Pons (tissue), 1 donor: ENCODE measurements at places on chromosomes 7 and 10.

- no peak for DNase-seq
These were observed 1053.2 kb downstream of the REEP3 start for GRCh38 chr10:64574371-64574770.

DNA sequence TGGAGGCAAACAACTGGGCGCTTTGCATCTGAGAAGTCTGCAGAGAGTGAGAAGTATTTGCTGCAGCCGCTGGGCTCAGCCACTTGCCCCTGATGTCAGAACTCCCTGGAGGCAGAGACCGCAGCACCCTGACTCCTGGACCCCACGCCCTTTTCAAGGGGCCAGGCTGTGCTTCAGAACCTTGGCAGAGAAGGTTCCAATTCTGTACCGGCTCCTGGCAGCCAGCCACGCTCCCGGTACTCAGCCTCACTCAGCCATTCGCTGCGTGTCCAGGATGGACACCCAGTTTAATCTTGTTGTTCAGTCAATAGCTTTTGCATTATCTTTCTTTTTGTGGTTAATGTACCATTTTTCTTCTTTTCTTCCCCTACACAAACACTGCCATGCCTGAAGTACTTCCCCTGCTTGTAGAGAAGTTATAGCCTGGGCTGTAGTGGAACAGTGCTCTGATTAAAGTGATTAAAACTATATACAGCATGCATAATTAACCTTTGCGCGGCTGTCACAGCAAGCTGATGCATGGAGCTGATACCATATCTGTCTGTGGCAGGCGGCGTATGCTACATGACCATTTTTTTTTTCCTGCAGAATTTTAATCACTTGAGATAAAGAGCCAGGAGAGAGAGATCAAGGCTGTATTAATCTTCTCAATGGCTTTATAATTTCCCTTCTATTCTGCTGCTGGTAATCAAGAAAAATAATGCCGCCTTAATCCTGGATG, 578.5 kb downstream of the SDK1 start:
- DNase-seq = no peak

DNA sequence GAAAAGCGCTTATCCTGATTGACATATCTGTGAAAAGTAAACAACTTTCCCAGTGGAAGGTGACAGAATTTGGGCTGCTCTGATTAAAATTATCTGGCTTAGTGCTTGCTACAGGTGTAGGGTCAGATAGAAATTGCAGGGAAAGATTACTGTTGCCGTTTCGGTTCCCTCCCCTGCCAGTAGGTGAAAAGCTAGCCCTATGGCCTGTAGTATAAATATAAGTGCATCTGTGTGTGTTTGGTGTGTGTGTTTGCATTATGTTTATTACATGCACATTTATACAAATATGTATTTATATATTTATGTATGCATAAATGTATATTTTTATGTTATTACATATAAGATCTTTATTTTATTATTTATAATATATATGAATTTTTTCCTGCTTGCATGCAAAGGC, 72.3 kb upstream of the VOPP1 start:
- no peak for DNase-seq

DNA sequence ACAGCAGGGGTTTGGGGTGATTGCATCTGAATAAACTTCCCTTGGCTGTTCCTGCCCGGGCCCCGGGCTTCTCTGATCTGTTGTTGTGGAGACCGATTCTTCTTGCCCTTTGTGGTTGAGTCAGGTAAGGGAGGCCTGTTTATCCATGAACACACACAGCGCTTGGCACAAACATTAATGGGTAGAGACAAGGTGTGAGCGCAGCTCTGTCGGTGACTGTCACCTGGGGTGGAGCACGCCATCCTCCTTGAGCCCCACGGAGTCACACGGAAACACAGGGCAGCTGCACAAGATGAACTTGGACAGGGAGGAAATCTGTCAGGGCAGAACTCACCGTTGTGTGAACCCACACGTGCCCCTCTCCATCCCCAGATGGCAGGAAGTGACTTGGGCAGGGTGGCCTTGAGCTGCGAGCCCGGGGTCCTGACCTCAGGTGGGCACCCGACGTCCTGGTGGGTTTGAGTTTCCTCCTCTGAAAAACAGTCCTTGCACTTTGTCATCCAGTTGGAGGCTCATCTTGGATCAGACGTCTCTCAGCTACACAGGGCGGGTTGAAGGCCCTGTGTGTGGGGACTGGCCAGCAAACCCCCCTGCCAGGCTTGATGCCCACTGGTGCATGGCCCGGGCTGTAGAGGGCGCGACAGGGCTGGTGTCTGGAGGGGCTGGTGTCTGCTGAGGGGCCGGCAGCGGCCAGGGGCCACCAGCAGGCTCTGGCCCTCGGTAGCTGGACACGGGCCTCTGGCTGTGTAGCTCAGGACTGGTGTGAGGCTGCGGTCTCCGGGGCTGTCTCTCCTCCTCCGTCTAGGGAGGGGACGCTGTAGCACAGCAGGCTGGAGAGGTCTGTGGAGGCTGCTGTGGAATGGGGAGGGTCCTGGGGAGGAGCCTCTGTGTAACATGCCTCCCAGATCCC, 24.2 kb upstream of the SHH start:
- DNase-seq = no peak

DNA sequence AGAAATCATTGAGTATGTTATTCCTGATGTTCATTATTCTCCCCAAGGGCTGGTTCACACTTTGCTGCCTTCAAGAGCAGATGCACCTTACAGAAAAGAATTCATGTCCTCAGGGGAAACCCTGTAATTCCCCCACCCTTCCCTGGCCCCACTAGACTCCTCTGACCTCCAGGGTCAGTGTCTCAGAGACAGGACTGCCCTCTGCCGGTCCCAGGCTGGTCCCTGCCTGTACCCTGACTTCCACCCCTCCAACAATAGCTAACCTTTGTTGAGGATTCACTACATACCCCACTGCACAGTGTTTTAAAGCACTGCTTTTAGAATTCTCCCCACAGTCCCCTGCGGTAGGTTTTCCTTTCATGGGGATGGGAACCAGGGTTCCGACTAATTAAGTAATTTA, 4.4 kb upstream of the SEPHS1 start:
- DNase-seq = no peak
